ENCODE measurements at places on chromosomes 5 and 9. TPM values are rescaled to one million over a fixed set of nuclear protein-coding genes. Genes with fewer than 3 reads are reported as not detected.

ZNF169 gene
- 9.4 TPM for polyA plus RNA-seq

HAVCR2 gene
- 2.8 TPM for polyA plus RNA-seq

DMGDH gene
- polyA plus RNA-seq = 2.7 TPM

TMEM232 gene
- 3.5 TPM for polyA plus RNA-seq

PAPPA gene
- 1.2 TPM for polyA plus RNA-seq

GPR151 gene
- not detected for polyA plus RNA-seq

GFPT2 gene
- 6.9 TPM for polyA plus RNA-seq

SPRY4 gene
- 56.5 TPM for polyA plus RNA-seq

FAM81B gene
- 8.2 TPM for polyA plus RNA-seq

SLC6A18 gene
- 0.18 TPM for polyA plus RNA-seq

PTRH1 gene
- 6.7 TPM for polyA plus RNA-seq
